HepG2 (cell line): ENCODE measurements at places on chromosomes 3 and 15. TPM values are rescaled to one million over a fixed set of nuclear protein-coding genes. Genes with fewer than 3 reads are reported as not detected.

GRCh38 chr3:153928851-153929250, 192.3 kb upstream of the ARHGEF26 start:
- DNase-seq, result no peak
- H3K4me3 ChIP-seq, result no peak overlapping the region
- H3K27me3 ChIP-seq, result no peaks in the 10 kb centered on the region
- no peak overlapping the region for H3K27ac ChIP-seq
- no peaks in the 10 kb centered on the region for H3K4me1 ChIP-seq

- DNase-seq, result no peak
- H3K27me3 ChIP-seq, result no peaks in the 10 kb centered on the region
- H3K27ac ChIP-seq, result no peak overlapping the region
- no peaks in the 10 kb centered on the region for H3K4me1 ChIP-seq
Measured at GRCh38 chr3:151684094-151684493, 49.6 kb upstream of the AADACL2 start.

The RPN1 gene
- 158 and 342 TPM in 2 replicates for total RNA-seq

DNA sequence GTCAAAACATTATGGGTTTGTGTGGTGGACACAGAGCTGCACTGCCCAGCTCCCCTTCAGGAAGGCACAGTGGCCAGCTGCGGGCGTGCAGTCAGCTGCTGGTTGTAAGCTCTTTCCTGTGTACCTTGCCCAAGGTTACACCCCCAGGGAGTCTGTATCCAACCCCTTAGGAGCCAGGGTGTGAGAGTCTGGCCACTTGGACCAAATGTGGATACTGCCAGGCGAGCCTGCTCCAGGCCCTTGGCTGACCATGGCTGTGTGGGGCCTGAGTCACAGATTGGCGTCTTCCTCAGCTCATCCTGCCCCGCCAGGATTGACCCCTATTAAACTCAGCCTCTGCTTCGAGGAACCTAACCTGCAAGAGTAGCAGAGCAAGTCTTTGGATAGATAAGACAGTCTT, 56.9 kb downstream of the ABHD5 start:
- H3K4me3 ChIP-seq, result no peak overlapping the region
- no peaks in the 10 kb centered on the region for H3K36me3 ChIP-seq
- no peaks in the 10 kb centered on the region; the same call in none of the 2 replicates for H3K27me3 ChIP-seq
- no peak for DNase-seq

GRCh38 chr3:69012800-69013252, 658 bp downstream of the EOGT start:
- no peaks in the 10 kb centered on the region; the same call in 1 of the 2 replicates for H3K36me3 ChIP-seq
- H3K27ac ChIP-seq, result peak overlapping the region; percentile 90
- H3K4me3 ChIP-seq, result peak overlapping the region; percentile 86

- H3K4me3 ChIP-seq, result no peak overlapping the region
- H3K36me3 ChIP-seq, result no peaks in the 10 kb centered on the region; the same call in 1 of the 2 replicates
Measured at GRCh38 chr3:66012711-66013110, 26.0 kb downstream of the MAGI1 start.

The KNG1 gene
- total RNA-seq, result 3.5 and 7.0 TPM in 2 replicates

DNA sequence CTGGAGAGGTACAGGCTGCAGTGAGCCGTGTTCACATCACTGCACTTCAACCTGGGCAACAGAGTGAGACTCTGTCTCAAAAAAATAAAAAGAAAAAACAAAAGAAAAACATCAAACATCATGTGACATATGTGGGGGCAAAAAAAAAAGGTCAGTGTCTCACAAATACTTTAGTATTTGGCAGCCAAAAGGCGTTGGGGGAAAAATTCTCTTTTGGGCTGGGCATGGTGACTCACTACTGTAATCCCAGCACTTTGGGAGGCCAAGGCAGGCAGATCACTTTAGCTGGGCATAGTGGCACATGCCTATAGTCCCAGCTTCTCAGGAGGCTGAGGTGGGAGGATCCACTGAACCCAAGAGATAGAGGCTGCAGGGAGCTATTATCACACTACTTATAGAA, 47.6 kb downstream of the TMCC1 start:
- H3K27me3 ChIP-seq, result no peaks in the 10 kb centered on the region
- no peak overlapping the region for H3K27ac ChIP-seq
- peaks cover 10% of the 10 kb centered on the region for H3K4me1 ChIP-seq
- no peak overlapping the region for H3K4me3 ChIP-seq
- no peak for DNase-seq

- no peak for DNase-seq
- no peaks in the 10 kb centered on the region for H3K36me3 ChIP-seq
- no peaks in the 10 kb centered on the region for H3K27me3 ChIP-seq
- H3K4me3 ChIP-seq, result no peak overlapping the region
Measured at GRCh38 chr3:55974421-55975165, 487.5 kb upstream of the WNT5A start.

The LRIG1 gene
- 16.3 and 24.8 TPM in 2 replicates for total RNA-seq

DNA sequence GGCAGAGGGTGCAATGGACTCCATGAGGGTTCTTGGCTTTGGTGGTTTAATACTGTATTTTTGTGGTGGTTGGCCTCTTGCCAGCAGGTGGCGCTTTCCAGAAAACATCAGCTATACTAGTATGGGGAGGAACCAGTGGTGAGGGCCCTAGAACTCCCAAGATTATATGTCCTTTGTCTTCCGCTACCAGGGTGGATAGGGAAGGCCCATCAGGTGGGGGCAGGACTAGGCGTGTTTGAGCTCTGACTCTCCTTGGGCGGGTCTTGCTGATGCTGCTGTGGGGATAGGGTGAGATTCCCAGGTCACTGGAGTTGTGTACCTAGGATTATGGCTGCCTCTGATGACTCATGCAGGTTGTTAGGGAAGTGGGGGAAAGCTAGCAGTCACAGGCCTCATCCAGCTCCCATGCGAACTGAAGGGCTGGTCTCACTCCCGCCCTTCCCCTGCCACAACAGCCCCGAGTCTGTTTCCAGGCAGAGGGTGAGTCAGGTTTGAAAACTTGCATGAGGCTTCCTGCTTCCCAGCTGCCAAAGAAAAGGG, 357.7 kb downstream of the OTOL1 start:
- peak; percentile 59 for DNase-seq
- H3K36me3 ChIP-seq, result no peaks in the 10 kb centered on the region
- H3K27me3 ChIP-seq, result no peaks in the 10 kb centered on the region
- no peak overlapping the region for H3K27ac ChIP-seq

DNA sequence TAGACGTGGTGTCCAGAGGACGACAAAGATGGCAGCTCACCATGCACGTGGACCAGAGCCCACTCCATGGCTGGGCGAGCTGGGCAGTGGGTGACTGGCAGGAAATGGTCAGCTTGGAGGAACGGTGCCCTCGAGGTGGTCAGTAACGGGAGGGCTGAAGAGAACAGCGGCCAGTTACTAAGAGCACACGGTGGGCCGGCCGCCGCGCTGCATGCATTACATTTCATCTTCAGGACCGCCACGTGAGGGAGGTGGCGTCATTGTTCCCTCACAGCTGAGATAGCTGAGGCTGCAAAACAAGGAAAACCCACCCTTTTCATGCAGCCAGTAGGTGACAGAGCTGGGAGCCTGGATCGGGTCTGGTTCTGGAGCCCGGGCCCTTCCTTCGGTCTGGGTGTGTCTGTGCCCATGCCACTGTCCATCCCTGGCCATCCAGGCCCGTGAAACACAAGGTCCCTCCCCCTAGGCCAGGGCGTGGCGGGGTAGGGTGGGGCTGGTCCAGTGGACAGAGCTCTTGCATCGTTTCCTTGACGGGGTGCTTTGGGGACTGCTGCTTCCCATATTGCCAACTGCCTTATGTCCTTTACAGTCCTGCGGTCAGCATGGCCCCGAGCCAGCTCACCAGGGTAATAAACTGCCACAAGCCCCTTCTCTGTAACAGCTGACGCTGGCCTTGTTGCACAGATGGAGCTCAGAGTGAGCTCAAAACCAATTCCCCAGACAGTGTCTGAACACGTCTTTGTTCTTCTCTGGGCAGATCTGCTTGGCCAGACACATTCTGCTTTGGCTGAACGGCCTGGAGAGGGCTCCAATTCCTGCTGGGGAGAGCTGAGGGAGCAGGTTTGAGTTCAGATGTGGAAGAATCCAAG, 51.8 kb downstream of the RGMA start:
- DNase-seq, result no peak
- no peaks in the 10 kb centered on the region for H3K36me3 ChIP-seq
- no peak overlapping the region for H3K27ac ChIP-seq
- H3K4me1 ChIP-seq, result peaks cover 8% of the 10 kb centered on the region

The TEX55 gene
- total RNA-seq, result not detected in 2 replicates

DNA sequence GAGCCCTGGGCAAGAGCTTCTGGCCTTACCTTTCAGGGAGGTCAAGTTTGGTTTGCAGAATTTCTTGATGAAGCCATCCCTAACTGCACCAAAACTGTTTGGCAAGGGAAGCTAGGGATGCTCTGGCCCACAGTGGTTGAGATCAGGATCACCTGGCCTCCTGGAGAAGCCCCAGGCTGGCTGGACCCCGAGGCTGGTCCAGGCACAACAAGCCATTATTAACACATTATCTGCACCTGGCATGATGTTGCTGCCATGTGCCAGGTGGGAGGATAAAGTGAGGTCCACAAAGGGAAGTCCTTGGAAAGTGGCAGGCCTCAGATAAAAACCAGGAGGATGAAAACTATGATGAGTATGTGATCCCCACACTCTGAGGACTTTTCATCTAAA, 35.9 kb upstream of the DUSP7 start:
- H3K27me3 ChIP-seq, result no peaks in the 10 kb centered on the region
- no peak overlapping the region for H3K4me3 ChIP-seq
- peaks cover 44% of the 10 kb centered on the region for H3K4me1 ChIP-seq

DNA sequence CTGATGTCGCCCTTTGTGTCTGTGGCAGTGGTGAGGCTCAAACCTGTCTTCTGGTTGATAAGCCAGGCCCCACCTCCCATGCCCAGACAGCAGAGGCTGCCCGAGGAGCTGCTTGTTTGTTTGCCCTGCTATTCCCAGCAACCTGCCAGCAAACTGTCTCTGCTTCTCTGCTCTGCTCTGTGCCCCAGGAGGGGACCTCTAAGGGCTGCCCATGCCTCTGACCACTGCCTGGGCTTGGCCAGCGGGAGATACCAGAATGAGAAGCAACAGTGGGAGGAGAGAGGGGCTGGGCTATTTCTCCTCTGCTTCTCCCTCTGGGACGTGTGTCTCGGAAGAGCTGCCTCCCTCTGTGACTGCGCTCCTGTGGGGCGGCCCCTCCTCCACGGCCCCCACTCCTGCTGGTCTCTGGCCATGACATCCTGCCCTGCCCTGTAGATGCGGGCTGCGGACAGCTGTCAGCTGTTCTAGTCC, 213.1 kb downstream of the RPLP1 start:
- no peaks in the 10 kb centered on the region for H3K36me3 ChIP-seq
- H3K27ac ChIP-seq, result no peak overlapping the region
- H3K4me3 ChIP-seq, result no peak overlapping the region
- H3K4me1 ChIP-seq, result no peaks in the 10 kb centered on the region
- DNase-seq, result no peak

The NBEAL2 gene
- 6.0 and 9.7 TPM in 2 replicates for total RNA-seq

DNA sequence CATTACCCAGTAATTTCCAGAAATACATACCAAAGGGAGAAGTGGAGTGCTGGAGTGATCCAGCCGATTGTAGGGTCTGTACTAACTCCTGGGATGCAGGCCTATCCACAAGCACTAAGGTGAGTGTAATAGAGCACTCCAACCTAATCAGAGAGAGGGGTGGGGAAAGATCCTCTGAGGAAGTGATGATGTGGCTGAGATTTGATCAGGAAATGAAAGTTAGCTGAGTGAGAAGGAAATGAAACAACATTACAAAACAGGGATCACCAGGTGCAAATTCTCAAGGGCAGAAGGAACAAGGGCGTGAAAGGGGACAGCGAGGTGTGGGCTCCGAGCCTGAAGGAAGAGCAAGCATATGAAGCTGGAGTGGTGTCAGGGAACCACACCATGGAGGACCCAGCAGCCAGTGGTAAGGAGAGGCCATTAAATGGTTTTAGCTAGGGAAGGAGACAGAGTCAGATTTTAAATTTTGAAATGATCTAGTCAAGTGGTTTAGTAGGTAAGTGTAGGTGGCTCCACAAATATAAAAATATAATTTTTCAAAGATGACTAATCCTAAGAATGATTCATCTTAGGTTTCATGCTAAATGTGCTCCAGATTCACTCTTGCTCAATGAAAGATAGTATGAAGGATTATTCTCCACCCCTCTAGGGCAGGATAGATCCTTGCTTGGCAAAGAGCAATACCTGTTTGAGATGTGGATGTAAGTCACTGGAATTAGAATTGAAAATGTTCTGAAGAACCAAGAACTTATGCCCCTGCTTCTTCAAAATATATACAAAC, 348.7 kb downstream of the TBL1XR1 start:
- H3K4me3 ChIP-seq, result no peak overlapping the region
- H3K36me3 ChIP-seq, result no peaks in the 10 kb centered on the region
- DNase-seq, result no peak
- H3K4me1 ChIP-seq, result no peaks in the 10 kb centered on the region
- no peaks in the 10 kb centered on the region for H3K27me3 ChIP-seq

The SLC51A gene
- total RNA-seq, result 3.8 and 4.3 TPM in 2 replicates

The ZBBX gene
- total RNA-seq, result not detected in 2 replicates

DNA sequence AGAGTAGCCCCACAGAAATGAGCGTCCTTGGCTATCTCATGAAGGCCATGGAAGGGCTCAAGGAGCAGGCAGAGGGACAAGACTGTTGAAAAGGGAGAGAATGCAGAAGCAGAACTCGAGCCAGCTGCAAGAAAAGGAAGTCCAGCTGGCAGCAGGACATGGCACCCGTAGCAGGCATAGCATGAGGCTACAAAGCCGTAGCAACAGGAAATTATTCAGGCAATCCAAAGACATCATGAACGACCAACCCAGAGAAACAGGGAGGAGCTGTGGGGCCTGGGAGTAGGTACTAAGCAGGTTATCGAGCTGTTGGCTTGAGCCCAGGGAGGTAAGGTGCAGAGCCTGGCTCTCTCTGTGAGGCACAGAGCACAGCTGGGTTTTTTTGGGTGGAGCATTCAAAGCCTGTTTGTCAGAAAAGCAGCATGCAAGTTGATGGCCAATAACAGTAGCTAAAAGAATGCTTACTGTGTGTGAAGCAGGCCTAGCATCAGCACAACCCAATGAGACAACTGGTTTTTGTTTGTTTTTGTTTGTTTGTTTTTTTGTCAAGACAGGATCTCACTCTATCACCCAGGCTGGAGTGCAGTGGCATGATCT, 144.0 kb upstream of the SMAD3 start:
- H3K36me3 ChIP-seq, result no peaks in the 10 kb centered on the region
- DNase-seq, result no peak
- no peak overlapping the region for H3K4me3 ChIP-seq
- H3K4me1 ChIP-seq, result no peaks in the 10 kb centered on the region

DNA sequence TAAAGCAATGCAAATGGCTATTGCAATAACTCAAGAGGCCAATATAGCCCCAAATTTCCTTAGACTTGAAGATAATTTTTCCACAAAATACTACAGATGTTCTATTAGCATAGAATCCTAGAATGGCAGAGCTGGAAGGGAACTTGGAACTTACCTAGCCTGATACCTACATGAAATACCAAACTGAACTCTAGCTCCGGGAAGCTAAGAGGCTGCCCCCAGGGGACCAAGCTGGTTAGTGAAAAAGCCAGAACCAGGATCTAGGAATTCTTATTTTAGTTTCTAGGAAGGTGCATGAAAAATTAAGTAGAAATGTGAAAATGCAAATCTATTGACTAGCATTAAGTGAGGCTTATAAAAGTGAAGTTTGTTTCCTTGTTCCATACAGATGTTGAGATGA, 256.0 kb upstream of the CBLB start:
- DNase-seq, result no peak
- H3K4me3 ChIP-seq, result no peak overlapping the region
- no peaks in the 10 kb centered on the region for H3K36me3 ChIP-seq

The SQOR gene
- 19.4 and 25.9 TPM in 2 replicates for total RNA-seq

The RASGRF1 gene
- total RNA-seq, result 0.55 TPM in 2 replicates

GRCh38 chr3:81549831-81550230, 211.6 kb downstream of the GBE1 start:
- peaks cover 8% of the 10 kb centered on the region for H3K4me1 ChIP-seq
- DNase-seq, result no peak
- no peaks in the 10 kb centered on the region for H3K36me3 ChIP-seq
- H3K4me3 ChIP-seq, result no peak overlapping the region
- H3K27ac ChIP-seq, result no peak overlapping the region

The ZIC1 gene
- not detected in 2 replicates for total RNA-seq
